ENCODE measurements at places on chromosomes 5 and 9. TPM values are rescaled to one million over a fixed set of nuclear protein-coding genes. Genes with fewer than 3 reads are reported as not detected.
A peak's percentile ranks its signal among the peaks of the same experiment; 100 is the strongest.

- no peaks in the 10 kb centered on the region for H3K27me3 ChIP-seq
- peak overlapping the region; percentile 76 for H3K27ac ChIP-seq
- H3K4me3 ChIP-seq, result peak overlapping the region; percentile 56
- H3K36me3 ChIP-seq, result no peaks in the 10 kb centered on the region
Observed at GRCh38 chr5:131169810-131170539, 769 bp upstream of the LYRM7 start.

DNA sequence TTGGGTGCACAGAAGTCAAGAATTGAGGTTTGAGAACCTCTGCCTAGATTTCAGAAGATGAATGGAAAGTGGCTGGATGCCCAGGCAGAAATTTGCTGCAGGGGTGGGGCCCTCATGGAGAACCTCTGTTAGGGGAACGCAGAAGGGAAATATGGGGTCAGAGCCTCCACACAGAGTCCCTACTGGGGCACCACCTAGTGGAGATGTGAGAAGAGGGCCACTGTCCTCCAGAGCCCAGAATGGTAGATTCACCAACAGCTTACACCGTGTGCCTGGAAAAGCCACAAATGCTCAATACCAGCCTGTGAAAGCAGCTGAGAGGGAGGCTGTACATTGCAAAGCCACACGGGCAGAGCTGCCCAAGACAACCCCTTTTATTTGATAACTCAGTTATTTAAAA is 383.5 kb downstream of the TLE4 start:
- H3K4me1 ChIP-seq, result no peaks in the 10 kb centered on the region
- H3K27me3 ChIP-seq, result no peaks in the 10 kb centered on the region
- no peak overlapping the region for H3K4me3 ChIP-seq
- H3K36me3 ChIP-seq, result no peaks in the 10 kb centered on the region
- no peak for DNase-seq

Gene GPR21
- total RNA-seq, result 0.21 TPM

GRCh38 chr5:121969660-121970295 is 8.0 kb downstream of the SRFBP1 start:
- H3K36me3 ChIP-seq, result no peaks in the 10 kb centered on the region
- no peak overlapping the region for H3K4me3 ChIP-seq
- no peaks in the 10 kb centered on the region for H3K4me1 ChIP-seq
- H3K27ac ChIP-seq, result no peak overlapping the region

GRCh38 chr5:176415240-176415951 is 943 bp downstream of the CLTB start:
- no peaks in the 10 kb centered on the region for H3K36me3 ChIP-seq
- H3K27ac ChIP-seq, result peak overlapping the region; percentile 82
- peaks cover 10% of the 10 kb centered on the region for H3K4me1 ChIP-seq
- no peak for DNase-seq
- no peaks in the 10 kb centered on the region for H3K27me3 ChIP-seq
- peak overlapping the region; percentile 90 for H3K4me3 ChIP-seq

DNA sequence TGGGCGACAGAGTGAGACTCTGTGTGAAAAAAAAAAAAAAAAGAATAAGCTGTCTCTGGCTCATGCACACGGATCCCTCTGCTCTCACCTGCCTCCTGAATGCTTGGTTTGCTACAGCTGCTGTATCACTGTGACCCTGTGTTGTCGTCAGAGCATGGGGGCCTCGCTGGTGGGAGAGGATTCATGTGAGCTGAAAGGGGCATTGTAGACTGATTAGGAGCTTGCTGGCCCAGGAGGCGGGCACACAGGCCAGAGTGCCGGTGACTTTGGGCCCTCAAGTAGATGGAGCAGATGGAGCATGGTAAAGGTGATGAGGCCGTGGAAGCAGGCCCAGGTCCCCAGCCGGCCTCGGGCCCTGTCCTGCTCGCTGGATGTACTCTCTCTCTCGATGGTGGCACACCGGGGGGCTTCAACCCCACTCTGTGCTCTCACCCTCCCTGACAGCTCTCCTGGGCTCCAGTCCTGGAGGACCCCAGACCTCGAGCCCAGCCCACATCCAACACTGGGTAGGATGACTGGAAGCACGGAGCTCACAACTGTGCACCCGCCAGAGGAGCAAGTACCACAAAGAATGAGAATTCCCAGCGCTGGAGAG is 7.1 kb downstream of the FLT4 start:
- no peaks in the 10 kb centered on the region for H3K36me3 ChIP-seq
- DNase-seq, result no peak
- H3K4me3 ChIP-seq, result no peak overlapping the region
- no peak overlapping the region for H3K27ac ChIP-seq
- H3K27me3 ChIP-seq, result peaks cover 27% of the 10 kb centered on the region
- no peaks in the 10 kb centered on the region for H3K4me1 ChIP-seq

GRCh38 chr5:124262991-124263571 is 483.4 kb downstream of the ZNF608 start:
- peaks cover 20% of the 10 kb centered on the region for H3K4me1 ChIP-seq
- H3K27ac ChIP-seq, result no peak overlapping the region
- DNase-seq, result no peak

Gene GAS1
- total RNA-seq, result 18.2 TPM

Gene CD14
- total RNA-seq, result 1.4 TPM

DNA sequence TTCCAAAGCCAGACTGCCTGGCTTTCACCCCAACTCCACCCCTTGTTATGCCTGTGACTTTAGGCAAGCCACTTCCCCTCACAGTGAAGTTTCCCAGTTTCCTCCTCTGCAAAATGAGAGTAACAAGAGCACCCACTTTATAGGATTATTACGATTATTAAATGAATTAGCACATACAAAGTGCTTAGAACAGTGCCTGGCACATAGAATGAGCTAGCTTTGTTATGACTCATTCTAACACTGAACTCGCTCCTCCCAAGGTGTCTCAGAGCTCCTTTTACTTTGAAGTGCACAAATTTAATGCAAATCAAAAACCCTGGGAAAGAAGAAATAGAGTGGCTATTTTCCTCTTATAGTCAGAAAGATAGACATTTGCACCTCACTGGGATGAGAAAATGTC is 34.3 kb downstream of the DNAH5 start:
- no peaks in the 10 kb centered on the region for H3K36me3 ChIP-seq
- no peaks in the 10 kb centered on the region for H3K4me1 ChIP-seq
- no peak for DNase-seq
- no peaks in the 10 kb centered on the region for H3K27me3 ChIP-seq

Data from cardiac muscle cell (in vitro differentiated cells and primary cell).